ENCODE measurements at places on chromosomes 16 and 17.

DNA sequence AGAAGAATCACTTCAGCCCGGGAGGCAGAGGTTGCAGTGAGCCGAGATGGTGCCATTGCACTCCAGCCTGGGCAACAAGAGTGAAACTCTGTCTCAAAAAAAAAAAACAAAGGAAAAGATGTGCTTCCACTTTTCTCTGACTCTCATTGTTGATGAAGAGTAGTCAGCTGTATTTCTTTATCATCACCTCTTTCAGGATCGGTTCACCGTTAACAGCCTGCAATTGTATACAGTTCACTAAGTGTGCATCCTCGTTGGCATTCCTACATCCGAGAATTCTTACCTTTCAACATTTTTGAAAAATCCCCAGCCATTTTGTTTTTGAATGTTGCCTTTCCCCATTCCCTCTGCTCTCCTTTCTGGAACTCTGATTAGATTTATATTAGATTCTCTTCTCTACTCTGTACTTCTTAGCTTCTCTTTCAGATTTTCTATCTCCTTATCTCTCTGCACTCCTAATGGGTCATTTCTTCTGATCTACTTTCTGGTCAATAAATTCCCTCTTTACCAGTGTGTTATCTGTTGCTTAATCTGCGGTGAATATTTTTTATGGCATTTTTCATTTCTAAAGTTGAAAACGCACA, 26.9 kb upstream of the ZC3H18 start:
- DNase-seq: no peak

DNA sequence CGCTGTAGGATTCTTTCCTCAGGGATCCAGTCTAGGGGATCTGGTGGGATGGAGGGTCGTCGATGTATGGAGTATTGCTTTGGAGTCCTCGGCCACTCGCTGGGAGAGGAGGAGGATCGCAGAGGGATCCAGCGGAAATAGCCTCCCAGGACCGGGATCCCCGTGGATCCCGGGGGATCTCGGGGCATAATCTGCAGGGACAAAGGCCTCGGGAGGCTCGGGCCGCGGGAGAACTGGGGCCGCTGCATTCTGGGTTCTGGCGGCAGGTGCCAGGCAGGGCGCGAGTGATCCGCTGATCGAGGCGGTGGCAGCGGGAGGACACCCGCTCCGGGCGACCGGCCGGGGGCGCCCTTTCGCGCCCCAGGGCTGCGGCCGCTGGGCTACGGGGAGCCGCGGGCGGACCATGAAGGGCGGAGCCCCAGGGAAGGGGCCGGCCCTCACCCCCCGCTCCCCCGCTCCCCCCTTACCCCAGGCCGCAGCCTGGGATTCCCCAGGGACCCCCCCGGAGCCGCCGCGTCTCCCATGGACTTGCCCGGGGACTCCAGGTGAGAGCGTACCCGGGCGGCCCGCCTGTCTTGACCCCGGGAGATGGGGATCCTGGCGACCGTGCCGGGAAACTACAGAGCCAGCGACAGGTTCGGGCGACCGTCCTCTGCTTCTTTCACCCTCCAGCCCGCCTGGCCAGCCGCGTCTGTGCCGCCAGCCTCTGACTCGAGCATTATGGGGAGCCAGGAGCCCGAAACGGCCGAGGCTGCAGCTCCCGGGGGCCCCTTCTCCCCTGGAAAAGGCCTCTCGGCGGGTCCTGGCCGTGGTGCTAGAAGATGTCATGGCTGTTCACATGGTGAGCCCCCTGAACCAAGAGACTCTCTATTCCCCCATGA, 604 bp downstream of the PRR14 start:
- DNase-seq: peak; percentile 89

GRCh38 chr16:84788920-84789391, 30.8 kb upstream of the CRISPLD2 start:
- DNase-seq: peak; percentile 84

GRCh38 chr17:10633738-10634379, 23.2 kb downstream of the MYH3 start:
- DNase-seq: no peak

DNA sequence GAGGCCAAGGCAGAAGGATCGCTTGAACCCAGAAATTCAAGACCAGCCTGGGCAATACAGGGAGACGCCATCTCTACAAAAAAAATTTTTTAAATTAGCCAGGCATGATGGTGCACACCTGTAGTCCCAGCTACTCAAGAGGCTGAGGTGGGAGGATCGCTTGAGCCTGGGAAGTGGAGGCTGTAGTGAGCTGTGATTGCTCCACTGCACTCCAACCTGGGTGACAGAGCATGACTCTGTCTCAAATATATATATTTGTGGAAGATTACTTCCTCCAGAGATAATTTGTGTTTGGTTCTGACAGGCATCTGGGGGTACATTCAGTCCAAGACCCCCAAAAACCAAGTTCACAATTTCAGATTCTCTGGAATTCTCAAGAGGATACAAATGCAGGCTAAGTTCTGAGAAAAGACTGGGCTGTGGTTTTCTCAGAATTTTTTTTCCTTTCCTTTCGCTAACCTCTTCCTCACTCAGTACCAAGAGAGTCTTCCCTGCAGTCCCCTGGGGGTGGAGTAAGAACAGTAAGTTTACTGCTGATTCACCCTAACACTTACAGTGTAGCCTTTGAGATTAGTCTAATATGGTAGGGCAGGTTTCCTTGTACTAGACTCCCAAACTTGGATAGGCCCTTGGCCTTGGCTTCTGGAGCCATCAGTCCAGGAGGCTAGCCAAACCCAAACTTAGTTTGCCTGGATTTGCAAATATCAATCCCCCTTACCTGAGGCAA, 15.1 kb downstream of the GSDMB start:
- peak; percentile 3 for DNase-seq

- peak; percentile 84 for DNase-seq
Measured at GRCh38 chr16:86653285-86654006, 75.1 kb downstream of the FOXL1 start.

GRCh38 chr17:75288770-75289114, 491 bp downstream of the SLC25A19 start:
- DNase-seq: peak; percentile 43

DNA sequence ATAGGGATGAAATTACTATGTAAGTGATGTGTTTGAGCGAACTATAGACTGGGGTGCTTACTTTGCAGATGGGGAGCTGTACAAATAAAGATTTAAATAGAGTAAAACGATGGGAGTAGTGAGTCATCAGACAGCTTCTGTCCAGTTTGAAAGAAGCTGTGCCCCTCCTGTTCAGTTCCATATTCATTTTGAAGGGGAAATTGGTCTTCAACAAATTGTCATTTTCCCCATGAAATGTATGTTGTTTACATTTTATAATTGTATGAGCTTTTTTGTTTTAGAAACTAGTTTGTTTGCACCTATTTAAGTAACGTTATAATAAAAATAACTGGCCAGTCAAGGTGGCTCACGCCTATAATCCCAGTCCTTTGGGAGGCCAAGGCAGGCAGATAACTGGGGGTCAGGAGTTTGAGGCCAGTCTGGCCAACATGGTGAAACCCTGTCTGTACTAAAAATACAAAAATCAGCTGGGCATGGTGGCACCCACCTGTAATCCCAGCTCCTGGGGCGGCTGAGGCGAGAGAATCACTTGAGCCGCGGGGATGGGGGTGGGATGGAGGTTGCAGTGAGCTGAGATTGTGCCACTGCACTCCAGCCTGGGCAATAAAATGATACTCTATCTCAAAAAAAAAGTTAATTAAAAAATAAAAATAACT, 20.2 kb downstream of the SEC14L1 start:
- no peak for DNase-seq

GRCh38 chr17:61345061-61345460, 54.6 kb upstream of the TBX2 start:
- DNase-seq: no peak

GRCh38 chr17:50060951-50061712, 5.2 kb downstream of the ITGA3 start:
- DNase-seq: peak; percentile 36

DNA sequence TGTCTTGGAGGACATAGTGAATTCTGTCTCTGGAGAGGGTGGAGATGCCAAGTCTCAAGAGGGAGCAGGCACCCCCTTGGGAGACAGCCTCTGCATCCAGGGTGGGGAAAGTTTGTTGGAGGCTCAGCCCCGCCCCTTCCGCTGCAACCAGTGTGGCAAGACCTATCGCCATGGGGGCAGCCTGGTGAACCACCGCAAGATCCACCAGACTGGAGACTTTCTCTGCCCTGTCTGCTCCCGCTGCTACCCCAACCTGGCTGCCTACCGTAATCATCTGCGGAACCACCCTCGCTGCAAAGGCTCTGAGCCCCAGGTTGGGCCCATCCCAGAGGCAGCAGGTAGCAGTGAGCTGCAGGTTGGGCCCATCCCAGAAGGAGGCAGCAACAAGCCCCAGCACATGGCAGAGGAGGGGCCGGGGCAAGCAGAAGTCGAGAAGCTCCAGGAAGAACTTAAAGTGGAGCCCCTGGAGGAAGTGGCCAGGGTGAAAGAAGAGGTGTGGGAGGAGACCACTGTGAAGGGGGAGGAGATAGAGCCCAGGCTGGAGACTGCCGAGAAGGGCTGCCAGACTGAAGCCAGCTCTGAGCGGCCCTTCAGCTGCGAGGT, 5.2 kb downstream of the ZNF646 start:
- no peak for DNase-seq

DNA sequence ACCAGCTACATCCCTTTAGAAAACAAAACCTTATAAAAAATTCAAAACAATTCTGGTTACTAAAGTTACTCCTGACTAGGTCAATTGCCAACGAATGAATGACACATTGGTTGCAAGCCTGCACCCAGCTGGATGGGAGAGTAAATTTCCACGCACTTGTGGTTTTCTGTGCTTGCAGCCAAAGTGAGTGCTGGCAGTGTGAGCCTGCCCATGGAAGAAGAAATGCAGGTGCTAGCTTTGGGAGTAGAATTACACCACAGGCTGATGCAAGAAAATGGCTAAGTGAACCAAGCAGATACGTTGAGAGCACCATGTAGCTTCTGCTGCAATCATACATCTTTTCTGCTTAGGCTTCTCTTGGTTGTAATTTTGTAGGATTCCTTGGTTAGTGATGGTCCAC, 74.6 kb downstream of the SYCE1L start:
- DNase-seq: no peak

DNA sequence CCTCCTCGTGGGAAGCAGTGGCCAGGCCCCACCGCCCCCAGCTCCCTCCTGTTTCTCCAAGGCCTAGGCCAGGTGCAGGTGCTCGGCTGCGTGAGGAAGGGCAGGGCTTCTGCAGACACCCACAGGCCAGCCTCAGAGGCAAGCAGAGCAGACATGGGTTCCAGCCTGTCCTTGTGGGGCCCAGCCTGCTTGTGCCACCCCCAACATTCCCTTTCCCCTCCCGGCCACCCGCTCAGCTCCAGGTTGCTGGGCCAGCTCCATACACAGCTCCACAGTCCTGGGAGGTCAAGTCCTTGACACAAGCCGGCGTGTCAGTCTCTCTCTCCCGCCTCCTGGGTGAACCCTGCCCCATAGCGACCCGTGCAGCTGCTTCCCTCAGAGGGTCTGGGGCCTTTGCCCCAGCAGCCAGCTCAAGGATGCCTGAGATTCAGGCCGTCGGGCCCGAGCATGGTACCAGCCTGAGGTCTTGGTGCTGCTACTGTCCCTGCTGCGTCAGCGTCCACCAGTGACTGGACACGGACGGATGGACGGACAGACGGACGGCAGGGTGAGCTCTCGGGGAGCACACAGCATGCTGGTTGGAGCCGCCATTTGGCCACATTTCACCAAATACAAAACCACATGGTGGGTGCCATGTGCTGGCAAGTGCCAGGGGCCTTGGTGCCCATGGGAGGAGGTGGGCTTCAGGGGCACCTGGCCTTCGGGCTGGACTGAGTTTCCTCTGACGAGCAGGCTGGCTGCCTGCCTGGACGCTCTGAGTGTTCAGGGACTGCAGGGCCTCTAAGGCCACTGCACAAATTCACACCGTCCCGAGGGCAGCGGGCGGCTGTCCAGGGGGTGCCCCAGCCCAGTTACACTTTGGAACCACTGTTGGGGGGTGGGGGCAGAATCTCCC, 8.0 kb downstream of the SECTM1 start:
- no peak for DNase-seq

DNA sequence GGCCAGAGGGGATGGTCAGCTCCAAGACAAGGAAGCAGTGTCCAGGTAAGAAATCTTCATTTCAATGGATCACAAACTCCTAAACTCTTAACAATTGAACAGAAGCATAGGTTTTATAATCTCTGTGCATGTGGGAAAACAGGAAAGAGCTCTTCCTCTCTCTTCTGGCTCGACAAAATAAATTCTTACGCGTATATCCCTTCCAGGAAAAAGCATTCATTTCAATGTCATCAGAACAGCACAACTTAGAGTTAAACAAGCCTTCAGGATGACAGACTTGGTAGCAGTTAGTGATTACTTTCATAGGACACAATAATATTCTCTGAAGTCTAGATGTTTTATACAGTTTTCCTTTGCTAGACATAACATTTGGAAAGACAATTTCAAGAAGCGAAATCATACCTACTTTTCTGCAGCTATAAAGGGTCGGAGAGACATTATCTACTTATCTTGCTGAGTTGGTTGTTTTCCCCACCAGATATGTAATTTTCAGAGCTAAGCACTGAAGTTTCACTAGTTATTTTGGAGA, 19.3 kb upstream of the SLC35G3 start:
- DNase-seq: no peak

- peak; percentile 88 for DNase-seq
Measured at GRCh38 chr17:42779936-42780850, at the start of gene WNK4. Gene WNK4 (plus strand): TSS chr17:42780610. CDS start chr17:42780699, 89 bp downstream.
